Stimulated activated CD8-positive, alpha-beta memory T cell treated with anti-CD3 and anti-CD28 coated beads, Interleukin-7, amount 100 ng/mL, for 1 hour (primary cell): ENCODE measurements at places on chromosomes 6 and 20.

DNA sequence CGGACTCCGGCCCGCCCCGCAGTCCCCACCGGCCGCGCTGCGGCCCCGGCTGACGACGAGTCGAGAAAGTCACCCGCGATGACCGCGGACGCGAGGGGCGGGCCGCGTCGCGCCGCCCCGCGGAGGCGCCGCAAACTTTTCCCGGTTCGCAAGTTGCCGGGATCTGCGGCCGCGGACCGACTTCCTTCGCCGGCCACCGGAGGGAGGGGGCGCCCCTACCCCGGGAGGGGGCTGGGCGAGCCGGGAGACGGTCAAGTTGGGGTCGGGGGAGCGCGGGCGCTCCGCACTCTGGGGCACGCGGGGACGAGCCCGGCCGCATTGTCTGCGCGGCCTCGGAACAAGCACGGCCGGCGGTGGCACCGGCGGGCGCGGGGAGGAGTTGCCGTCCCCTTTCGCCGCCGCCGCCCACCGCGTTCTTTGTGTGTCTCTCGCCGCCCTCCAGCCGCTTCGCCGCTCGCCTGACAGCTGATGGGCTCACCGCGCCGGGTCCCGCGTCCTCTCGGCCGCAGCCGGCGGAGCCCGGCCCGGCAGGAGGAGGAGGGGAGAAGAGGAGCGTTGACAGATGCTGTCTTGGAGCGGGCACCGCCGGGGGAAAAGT is 131.6 kb downstream of the OGFRL1 start:
- DNase-seq, result no peak

DNA sequence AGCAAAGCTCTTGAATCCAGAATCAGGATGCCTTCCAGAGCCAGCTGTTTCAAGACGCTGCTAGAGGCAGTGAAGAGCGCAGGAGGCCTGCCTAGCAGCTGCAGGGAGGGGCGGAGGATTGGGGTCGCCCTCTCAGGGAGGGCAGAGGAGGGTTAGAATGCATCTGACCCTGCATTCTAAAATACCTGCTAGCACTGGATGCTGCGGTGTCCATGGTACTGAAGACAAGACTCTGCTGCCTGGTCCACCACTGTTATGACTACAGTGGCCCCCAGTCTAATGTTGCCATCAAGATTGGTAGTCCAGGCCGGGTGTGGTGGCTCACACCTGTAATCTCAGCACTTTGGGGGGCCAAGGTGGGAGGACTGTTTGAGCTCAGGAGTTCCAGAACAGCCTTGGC is 193.7 kb upstream of the PROKR2 start:
- DNase-seq, result no peak

DNA sequence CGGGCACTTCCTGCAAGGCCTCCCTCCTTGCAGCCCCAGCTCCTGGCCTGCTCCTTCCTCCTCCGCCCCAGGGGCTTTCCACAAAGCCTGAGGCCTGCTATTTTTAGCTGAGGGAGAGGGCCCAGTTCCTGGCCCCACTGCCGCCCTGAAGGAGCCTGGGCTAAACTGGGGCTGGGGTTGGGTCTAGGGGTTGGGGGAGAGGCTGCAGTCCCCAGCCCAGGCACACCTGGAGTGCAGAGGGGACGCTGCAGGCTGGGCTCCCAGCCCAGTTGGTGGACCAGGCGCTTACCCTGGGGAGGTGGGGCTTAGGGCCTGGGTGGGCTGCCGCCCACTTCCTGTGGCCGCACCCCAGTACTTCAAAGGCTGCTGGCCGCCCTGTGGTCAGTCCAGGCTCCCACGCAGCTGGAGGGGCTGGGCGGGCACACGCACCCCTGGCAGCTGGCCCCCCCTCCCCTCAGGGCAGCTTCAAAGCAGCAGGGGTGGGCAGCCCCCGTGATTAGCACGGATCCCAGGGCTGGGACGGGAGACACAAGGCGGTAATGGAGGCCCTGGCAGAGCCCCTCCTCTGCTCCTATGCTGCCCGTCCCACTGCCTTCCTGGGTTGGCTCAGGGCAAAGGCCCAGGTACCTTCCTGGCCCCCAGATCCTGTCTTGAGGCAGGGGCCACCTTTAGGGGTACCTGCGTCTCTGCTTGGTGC is 7.1 kb upstream of the ABHD16B start:
- DNase-seq, result no peak

- no peak for DNase-seq
Observed at GRCh38 chr6:76135481-76135880, 63.0 kb upstream of the IMPG1 start.

- DNase-seq, result no peak
Observed at GRCh38 chr6:6793388-6794250, 205.1 kb downstream of the LY86 start.
